H9 (cell line): ENCODE measurements at places on chromosomes 12 and 14.
A peak's percentile ranks its signal among the peaks of the same experiment; 100 is the strongest.

DNA sequence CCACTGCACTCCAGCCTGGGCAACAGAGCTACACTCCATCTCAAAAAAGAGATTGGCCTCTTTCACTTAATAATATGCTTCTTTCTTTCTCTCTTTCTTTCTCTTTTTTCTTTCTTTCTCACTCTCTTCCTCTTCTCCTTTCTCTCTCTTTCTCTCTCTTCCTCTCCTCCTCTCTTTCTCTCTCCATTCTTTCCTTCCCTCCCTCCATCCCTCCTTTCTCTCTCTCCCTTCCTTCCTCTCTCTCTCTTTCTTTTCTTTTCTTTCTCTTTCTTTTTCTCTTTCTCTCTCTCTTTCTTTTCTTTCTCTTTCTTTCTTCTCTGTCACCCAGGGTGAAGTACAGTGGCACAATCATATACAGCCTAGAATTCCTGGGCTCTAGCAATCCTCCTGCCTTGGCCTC, 38.4 kb downstream of the IRF2BPL start:
- no peak for DNase-seq

DNA sequence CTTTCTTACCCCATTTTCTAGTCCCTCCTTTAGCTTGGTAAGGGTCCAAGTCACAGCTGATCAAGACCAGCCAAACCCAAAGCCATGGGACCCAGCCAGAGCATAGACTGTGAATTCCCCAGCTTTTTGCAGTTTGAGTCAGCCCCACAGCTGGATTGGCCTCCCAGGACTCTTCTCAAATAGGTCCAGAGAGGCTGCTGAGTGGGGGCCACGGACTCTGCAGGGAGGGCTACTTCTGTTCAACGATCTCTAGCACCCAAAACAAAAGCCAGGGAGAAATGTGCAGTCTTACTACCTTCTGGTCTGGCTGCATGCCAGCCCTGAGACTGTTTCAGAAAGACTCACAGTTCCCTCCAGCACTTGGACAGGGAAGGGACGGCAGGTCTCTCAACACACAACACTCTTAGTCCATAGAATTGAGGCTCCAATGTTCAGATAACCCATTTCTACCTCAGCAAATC, 1.6 kb downstream of the VDR start:
- no peak for DNase-seq

DNA sequence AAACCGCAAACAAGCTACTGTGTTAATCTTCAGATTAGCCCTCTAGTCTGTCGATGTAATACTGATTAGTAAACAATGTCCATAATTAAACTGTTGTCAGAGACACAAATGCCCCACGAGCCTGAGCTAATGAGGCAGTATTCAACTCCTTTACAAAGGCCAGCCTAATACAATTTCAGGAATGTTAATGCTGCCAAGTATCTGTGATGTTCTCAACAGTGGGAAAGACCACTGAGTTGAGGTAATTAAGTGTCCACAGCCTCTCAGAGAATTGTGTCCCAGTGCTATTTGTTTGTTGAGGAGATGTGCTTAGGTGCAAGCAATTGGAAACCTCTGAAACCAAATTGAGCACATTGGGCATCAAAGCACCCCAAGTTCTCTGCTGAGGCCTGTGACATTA, 139.4 kb upstream of the CDKN3 start:
- no peak for DNase-seq

DNA sequence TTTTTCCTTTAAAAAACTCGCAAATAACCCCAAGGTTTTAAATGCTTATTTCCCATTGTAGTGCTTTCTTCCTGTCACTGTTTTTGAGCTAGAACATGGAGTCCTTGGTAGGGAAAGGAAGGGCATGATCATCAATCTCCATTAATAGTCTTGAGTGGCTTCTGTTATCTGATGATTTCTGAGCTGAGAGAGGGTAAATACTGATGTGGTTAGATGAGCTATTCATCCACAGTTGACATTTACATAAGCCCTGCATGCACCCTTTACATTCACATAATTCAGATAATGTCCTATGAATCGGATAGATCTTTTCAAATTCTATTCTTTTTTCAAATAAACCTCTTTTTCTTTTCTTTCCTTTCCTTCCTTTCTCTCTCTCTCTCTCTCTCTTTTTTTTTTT, 81.4 kb downstream of the NTN4 start:
- no peak for DNase-seq

DNA sequence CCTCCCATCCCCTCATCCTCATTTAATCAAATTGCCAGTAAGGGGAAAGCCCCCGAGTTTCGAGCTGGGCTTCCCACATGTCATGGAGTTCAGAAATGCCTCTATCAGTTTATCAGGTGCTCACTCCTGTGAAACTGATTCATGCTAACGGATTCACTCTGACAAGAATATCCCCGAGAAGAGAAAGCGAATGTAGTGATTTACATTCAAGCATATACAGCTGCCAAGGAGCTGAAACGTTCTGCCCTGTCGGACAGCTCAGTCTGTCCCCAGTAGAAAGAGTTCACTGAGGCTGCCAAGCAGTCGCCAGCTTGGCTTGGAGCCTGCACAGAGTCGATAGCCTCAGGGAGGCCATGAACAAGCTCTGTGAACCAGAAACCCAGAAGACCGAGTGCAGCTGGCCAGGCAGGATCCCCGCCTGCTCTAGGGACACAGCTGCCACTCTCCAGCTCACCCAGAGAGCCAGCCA, 88.4 kb downstream of the TMCC3 start:
- no peak for DNase-seq

GRCh38 chr12:77210724-77211123, 145.4 kb upstream of the E2F7 start:
- DNase-seq: no peak

- no peak for DNase-seq
These were observed 147.7 kb upstream of the SYT10 start for GRCh38 chr12:33587354-33587753.

DNA sequence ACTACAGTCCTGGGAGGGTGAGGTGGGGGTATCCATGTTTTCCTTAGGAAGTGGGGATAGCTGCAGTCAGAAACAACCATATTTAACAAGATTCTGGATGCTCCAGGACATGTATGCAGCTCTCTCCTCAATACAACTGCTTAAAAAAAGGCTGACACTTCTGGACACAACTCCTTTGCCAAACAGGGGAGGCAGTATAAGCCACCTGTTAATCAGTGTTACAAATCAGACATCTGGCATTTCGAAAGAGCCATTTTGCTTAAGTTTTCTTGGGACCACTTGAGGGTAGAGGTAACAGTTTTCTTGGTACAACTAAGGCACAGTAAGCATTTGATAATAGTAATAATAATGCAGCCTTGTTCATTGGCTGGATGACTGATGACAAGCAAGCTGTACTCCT, 47.1 kb downstream of the RPGRIP1 start:
- no peak for DNase-seq

DNA sequence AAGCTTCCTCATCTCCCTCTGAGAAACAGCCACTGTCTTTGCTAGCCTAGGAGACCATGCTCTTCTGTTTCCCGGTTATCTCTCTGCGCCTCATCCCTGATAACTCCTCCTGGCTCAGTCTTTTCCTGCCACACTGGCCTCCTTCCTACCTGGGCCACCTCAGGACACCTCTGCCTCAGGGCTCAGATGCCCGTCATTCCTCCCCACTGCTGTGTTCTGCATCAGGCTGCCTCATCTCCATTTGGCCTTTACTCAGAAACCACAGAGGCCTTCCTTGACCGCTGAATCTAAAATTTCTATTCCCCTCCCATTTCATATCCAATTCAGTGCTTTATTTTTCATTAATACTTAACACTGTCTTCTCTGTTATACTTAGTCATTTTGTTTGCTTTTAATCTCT, 311.0 kb upstream of the RGS6 start:
- DNase-seq: no peak

- DNase-seq: peak; percentile 84
These were observed 67.4 kb downstream of the LGMN start for GRCh38 chr14:92680781-92681650.

- no peak for DNase-seq
These were observed 49.3 kb downstream of the C14orf132 start for GRCh38 chr14:96088481-96088880.

- no peak for DNase-seq
These were observed 29.3 kb downstream of the PRKCH start for GRCh38 chr14:61350427-61351270.

GRCh38 chr12:12819752-12820311, 6.7 kb downstream of the DDX47 start:
- no peak for DNase-seq

GRCh38 chr12:89924191-89924590, 215.6 kb upstream of the ATP2B1 start:
- no peak for DNase-seq

GRCh38 chr12:45351921-45352670, 136.2 kb downstream of the ANO6 start:
- no peak for DNase-seq

- DNase-seq: no peak
These were observed 229.6 kb upstream of the NAV3 start for GRCh38 chr12:77601069-77601468.

DNA sequence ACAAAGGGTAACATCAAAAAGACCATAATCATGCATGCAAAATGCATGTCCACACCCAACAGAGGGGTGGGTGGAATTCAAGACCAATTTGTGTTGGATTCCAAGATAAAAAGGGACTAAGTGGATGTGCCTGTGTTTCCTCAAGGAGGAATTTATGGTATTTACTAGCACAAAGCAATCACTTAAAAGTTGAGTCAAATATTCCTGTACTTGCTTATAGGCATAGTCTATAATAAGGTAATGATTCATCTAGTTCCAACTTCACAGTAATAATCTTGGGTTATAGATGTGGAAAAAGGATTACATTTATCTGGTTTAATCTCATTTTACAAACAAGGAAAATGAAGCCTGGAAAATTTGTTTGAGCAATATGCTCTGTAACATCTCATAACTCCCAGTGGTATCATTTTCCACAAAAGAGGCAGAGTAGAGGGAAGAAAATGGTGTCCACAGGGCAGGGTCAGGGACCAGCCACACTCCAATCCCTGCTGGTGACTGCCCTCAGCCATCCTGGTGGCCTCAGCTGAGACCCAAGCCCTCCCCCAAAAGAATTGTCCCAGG, 80.8 kb upstream of the REP15 start:
- DNase-seq: no peak
